ENCODE measurements at places on chromosomes 12 and 14. TPM values are rescaled to one million over a fixed set of nuclear protein-coding genes. Genes with fewer than 3 reads are reported as not detected.

DNA sequence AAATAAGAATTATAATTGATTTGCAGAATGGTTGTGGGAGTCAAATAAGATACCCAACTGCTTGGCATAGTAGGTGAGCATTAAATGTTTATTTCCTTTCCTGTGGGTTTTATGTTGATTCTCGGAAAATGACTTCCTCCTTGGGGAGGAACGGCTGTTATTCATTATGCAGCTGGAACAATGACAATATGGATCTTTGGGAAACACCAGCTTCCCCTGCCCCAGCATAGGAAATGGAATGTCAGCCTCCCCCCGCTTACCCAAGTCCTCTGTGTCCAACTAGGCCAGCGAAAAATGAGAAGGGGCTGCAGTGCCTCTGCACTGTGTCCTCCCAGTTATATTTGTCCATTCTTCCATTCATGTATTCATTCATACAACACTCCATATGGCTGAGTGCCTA is 11.7 kb upstream of the CCDC177 start:
- no peak for DNase-seq

Gene RGS6
- 0.82 TPM for polyA plus RNA-seq

DNA sequence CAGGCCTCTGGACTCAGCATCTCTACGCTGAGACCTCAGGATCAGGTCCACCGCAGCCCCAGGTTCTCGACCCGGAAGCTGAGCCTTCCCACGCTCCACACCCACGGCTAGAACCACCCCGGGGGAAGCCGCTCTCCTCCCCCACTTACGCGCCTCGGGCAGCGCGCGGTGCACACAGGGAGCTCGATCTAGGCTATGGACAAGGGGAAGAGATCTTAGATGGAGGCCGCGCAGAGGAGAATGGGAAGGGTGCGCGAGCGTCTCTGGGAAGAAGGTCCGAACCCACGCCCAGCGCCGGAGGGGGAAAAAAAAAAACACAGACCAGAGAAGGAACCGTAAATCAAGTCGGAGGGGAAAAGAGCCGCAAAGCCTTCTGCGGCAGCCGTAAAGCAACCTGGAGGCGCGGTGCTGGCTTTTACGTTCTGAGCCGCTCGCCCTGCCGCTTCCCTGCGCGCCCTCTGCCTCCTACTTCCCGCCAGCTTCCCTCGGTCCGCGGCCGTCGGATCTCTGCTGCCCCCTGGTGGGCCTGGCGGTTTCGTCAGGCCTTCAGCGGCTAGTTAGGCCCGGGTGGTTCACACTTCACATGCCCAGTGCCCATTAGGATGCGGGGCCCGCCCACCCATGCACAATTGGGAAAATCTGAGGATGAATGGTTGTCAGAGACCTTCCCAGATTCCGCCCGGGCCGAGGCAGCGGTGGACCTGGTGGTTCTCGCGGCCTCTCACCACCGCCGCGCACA is at the start of gene RAD52:
Gene RAD52, minus strand, starts transcription at position 242 of the 739 bp plus-strand sequence. CDS start 16,636 bp downstream, outside the sequence.
- DNase-seq = peak; percentile 98

GRCh38 chr12:76879710-76880518 is 1.1 kb upstream of the CSRP2 start:
- DNase-seq = no peak

DNA sequence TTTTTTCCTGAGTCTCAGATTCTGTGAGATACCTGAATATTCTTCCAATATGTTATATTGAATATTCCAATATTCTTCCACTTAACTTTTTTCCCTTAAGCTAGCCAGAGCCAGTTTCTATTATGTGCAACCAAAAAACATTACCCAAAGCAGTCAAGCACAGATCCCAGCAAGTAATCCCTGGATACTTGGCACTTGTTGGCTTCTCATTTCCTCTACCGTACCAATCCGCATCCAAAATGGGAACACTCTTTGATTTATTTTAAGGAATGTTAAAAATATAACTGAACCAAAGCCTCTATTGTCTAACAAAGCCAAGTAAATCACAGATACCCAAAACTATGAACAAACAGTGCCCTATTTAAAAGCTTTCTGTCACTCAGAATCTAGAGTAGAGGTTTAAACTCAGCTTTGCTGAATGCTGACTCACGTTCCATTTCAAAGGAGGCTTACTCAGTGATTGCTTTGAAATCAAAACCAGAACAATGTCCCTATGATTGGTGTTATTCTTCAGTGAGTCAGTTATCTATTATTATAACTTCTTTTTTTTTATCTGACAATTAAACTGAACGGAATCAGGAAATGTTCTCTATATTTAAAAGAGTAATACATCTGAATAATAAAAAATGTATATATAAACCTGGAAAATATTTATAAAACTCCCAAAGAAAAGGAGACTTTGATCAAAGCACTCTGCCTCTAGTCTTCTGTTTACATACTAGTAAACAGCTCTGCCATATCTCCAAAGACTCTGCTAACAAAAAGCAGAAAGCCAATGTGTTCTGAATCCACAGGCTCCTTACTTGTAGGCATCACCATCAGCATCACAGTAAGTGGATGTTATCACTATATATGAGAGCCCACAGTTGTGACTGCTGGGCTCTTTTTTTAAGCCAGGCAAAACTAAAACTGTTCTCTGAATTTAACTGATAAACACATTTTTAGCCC is 360.8 kb downstream of the CCDC91 start:
- no peak for DNase-seq

DNA sequence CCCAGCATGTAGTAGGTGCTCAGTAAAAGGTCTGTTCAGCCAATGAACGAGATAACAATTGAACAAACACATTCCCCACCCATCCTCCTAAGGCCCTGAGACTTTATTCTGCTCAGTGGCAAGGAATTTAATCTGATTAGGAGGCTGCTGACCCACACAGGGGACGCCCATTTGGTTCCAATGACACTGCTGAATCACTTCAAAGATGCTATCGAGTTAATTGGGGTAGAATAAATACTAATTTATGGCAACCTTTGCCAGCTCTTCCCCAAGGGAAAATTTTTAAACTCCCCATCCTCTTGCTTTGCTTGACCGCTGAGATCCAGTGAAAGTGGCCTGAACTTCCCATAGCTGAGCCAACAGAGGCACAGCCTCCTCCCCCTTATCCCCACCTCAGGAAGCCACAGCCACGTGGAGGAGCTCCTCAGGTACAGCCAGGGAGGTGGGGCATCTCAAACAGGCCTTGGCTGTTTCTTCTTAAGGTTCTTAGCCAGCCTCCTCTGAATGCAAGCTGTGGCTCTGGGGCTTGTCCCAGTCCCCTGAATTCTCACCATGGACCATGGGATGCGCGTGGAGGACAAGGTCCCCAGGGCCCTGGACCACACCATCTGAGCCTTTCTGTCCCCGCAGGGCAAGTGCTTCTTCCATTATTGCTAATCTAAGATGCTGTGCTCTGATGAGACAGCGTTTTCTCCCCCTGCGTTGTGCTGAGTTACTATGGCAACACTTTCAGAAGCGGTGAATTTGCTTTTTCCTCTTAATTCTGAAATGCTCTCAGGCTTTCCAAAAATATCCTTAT is 26.7 kb downstream of the C14orf132 start:
- no peak for DNase-seq

- no peak for DNase-seq
These were observed 72.9 kb upstream of the BTG1 start for GRCh38 chr12:92218394-92219077.

GRCh38 chr12:119013023-119013422 is 31.7 kb downstream of the SRRM4 start:
- DNase-seq = no peak

- DNase-seq = peak; percentile 35
These were observed 301.1 kb downstream of the DUSP6 start for GRCh38 chr12:89051065-89051677.

Gene POTEM
- not detected for polyA plus RNA-seq

Gene KRT73
- not detected for polyA plus RNA-seq

DNA sequence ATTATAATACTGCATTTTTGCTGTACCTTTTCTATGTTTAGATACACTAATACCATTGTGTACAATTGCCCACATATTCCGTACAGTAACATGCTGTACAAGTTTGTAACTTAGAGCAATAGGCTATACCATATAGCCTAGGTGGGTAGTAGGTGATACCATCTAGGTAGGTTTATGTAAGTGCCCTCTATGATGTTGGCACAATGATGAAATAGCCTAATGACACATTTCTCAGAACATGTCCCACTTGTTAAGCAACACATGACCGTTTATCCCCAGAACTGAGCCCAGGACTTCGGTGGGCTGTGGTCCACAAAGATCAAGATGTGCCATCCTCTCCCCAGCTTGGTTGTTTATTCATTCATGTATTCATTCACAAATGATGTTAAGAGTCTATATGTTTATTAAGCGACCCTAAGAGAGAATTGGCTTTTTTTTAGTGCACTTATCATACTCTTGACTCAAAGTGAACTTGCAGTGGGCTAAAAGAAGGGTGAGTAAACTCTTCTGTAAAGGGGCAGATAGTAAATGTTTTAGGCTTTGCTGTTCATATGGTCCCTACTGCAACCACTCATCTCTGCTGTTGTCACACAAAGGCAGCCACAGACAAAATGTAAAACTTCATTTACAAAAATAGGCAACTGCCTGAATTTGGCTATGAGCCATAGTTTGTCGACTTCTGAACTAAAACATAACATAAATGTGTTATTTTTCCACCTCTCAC is 110.8 kb downstream of the NDUFA12 start:
- no peak for DNase-seq
